RPMI7951 (cell line): ENCODE measurements at places on chromosomes 5 and 9. TPM values are rescaled to one million over a fixed set of nuclear protein-coding genes. Genes with fewer than 3 reads are reported as not detected.
A peak's percentile ranks its signal among the peaks of the same experiment; 100 is the strongest.

The NFX1 gene
- total RNA-seq: 14.0 and 16.3 TPM in 2 replicates

The GLRA1 gene
- not detected in 2 replicates for total RNA-seq

The GBGT1 gene
- 0.59 and 1.3 TPM in 2 replicates for total RNA-seq

The PCDHGA4 gene
- 3.8 and 4.8 TPM in 2 replicates for total RNA-seq

The FOXD1 gene
- 9.1 and 11.2 TPM in 2 replicates for total RNA-seq

The SV2C gene
- under 0.01 TPM in 1 of 2 replicates, not detected in the other for total RNA-seq

The PTGES2 gene
- total RNA-seq: 28.5 and 37.2 TPM in 2 replicates

The MEIKIN gene
- total RNA-seq: not detected in 2 replicates

The COL27A1 gene
- total RNA-seq: 2.8 and 4.7 TPM in 2 replicates

GRCh38 chr5:89613222-89613956 is 730.4 kb upstream of the MEF2C start:
- no peak for DNase-seq

- DNase-seq: peak; percentile 32
Measured at GRCh38 chr9:131739959-131740648, at the start of gene RAPGEF1. TSS of gene RAPGEF1 (minus strand) at chr9:131740076. CDS start at chr9:131739830, 246 bp downstream.

GRCh38 chr5:136703036-136703435 is 337.7 kb upstream of the TRPC7 start:
- no peak for DNase-seq

GRCh38 chr5:112738191-112738560 is 491 bp downstream of the APC start:
- no peak for DNase-seq

DNA sequence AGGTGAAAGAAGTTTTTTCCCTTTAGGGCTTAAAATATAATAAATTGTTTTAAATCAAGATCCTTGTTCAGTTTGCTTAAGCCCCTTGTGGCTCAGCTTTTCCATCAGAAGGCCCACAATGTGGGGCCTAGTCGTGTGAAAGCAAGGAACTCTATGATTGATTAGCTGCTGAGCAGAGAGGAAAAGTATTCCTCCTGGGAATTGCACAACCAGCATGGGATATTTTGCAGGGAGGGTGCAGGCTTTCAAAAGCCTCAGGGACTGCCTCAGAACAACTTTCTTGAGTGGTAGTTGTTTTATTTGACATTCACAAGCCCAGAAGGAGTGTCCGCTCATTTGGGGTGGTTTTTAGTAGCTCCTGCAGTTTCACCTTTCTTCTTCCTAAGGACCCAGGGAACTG is 19.8 kb downstream of the TTC23L start:
- DNase-seq: no peak

DNA sequence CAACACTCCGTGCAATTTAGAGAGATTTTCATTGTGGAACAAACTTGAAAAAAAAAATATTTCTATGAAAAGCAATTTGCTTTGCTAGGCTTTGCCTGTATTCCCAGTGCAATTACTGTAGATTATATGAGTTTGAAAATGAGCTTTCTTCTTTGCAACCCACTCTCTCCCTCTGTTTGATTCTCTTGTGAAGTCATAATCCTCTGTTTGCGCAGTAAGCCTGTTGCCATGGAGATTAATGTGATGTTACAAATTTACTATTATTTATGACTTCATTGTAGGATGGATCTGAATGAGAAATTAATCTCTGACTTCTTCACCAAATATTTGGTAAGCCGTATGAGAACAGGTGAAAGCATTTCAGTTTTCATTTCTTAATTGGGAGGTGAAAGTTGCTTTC is 320.3 kb downstream of the SPATA31D1 start:
- no peak for DNase-seq

DNA sequence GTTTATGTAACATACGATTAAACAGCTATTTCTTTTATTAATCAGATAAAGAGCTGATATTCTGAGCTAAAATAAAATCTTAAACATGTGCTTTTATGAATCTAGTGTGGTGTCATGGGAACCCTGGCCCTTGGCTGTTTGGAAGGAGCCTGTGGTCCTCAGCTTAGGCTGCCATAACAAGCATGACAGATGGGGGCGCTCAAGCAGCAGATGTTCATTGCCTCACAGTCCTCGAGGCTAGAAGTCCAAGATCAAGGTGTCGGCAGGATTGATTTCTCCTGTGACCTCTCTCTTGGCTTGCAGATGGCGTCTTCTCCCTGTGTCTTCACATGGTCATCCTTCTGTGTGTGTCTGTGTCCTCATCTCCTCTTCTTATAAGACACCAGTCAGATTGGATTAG is 448.2 kb downstream of the GADD45G start:
- DNase-seq: no peak

- peak; percentile 28 for DNase-seq
Measured at GRCh38 chr5:157253547-157253946, 12.4 kb upstream of the CYFIP2 start.

GRCh38 chr5:36585701-36586100 is 20.7 kb upstream of the SLC1A3 start:
- no peak for DNase-seq

DNA sequence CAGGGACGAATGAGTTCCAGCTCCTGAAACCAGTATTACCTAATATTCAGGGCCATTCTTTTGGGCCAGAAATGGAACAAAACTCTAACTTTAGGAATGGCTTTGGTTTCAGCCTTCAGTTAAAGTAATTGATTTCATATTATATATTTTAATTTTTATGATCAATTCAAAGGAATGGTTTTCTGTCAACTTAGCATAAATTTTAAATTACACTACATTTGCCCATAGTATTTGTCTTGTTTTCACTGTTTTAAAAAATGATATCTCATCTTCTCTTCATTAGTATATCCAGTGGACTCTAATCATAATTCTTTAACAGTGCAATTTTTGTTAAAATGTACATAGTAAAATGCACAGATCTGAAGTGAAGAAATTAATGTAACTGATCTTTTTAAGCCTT is 1.9 kb upstream of the PCDHB16 start:
- no peak for DNase-seq

GRCh38 chr5:5278201-5278814 is 138.2 kb downstream of the ADAMTS16 start:
- DNase-seq: no peak

DNA sequence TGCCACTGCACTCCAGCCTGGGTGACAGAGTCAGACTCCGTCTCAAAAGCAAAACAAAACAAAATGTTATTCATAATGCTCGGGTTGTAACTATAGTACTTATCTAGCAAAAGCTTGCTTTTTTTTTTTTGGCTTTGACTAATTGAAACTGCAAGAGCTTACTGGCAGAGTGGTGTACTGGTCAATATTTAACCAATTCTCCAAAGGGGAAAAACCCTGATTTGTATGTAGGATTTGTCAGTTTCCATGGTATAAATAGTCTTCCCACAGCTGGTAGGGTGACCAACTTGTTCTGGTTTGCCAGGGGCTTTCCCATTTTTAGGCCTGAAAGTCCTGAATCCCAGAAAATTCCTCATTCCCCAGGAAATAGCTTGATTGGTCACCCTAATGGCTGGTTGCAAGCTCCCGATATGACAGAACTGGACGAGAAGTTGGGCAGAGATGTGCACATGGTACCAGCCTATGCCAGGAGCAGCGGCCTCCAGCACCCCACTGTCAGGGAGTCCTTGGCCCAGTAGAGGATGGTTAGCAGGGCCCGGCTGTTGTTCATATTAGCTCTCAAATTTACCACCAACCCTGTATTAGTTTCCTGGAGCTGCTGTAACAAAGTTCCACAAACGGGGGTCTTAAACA is 58.0 kb downstream of the FXN start:
- DNase-seq: no peak
